ENCODE measurements at places on chromosomes 2 and 18. TPM values are rescaled to one million over a fixed set of nuclear protein-coding genes. Genes with fewer than 3 reads are reported as not detected.

SNRNP27 gene
- total RNA-seq, result 61.6 TPM

PLGLB2 gene
- 0.45 TPM for total RNA-seq

ANKRD30BL gene
- total RNA-seq, result not detected

TMEM37 gene
- total RNA-seq, result 6.9 TPM

TUBB8B gene
- total RNA-seq, result not detected

DNA sequence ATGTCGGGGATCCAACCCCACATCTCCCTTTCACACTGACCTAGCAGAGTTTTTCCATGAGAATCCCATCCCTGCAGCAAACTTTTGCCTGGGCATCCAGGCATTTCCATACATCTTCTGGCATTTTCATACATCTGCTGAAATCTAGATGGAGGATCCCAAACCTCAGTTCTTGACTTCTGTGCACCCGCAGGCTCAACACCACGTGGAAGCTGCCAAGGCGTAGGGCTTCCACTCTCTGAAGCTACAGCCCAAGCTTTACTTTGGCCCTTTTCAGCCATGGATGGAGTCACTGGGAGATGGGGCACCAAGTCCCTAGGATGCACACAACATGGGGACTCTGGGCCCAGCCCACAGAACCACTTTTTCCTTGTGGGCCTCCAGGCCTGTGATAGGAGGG, 32.2 kb upstream of the TEX51 start:
- DNase-seq, result no peak

DNA sequence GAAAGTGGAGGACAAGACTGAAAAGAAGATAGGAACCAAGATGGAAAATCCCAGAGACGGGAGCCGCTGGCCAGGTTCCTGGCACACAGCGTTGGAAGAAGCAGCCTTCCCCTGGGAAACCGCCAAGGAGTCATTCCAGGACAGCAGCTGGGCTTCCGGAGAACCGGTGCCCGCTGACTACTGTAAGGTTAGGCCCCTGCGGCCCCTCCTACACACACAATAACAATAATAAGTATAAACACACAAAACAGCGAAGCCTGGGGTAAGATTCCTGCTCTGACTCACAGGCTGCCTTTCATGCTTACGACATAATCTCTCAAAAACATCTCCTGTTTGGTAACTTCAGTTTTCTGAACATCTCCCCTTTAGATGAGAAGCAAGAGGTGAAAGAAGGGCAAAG, 28.1 kb upstream of the MYCN start:
- DNase-seq, result peak; percentile 49

GRCh38 chr2:14587119-14587518, 45.4 kb upstream of the LRATD1 start:
- no peak for DNase-seq

DNA sequence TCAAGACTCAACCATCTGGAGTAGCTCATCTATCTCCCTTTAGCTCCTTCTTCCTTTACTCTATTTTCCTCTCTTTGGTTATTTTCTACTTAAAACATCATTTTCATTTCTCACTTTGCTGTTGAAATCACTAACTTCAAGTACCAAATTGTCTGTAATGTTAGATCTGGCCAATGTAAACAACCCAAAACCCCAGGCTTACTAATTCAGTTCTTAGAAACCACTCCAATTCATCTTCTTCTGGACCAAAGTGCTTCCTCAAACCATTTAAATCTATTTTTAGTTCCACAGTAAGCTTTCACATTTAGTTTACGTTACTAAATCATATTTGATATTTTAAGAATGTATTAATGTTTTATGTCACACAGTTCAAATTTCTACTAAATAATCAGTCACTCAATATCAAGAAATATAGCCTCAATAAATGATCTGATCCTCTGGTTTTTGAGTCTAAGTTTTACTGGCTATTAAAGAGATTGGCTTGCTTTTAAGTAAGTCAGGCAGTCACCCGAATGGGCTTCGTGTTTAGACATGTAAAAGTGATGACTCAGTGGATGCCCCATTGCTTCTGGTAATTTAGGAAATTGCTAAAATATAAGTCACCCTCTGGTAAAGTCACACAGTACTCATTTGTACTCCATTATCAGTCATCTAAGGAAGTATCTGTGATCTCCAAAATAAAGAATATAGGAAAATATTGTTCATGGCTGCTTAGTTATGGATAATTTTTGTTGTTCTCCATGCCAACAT, 527.2 kb upstream of the SOX11 start:
- DNase-seq, result no peak

DNA sequence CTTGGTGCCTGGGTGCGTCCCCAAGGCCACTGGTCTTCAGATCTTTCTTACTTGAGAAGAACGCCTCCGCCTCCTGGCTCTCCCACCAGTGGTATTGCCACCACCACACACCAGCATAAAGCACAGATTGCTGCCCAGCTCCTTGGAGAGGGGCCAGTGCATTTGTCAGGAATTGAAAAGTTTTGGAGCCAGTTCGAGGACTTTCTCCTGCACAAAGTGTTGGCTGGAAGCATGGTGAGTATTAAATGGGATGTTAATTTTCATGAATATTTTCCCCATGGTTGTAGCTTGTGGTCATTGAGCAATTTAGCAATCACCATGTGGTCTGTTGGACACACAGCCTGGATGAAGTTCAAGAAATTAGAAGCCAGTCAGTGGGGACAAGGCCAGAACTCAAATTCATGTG, 684.6 kb upstream of the FANCL start:
- DNase-seq, result no peak

DNA sequence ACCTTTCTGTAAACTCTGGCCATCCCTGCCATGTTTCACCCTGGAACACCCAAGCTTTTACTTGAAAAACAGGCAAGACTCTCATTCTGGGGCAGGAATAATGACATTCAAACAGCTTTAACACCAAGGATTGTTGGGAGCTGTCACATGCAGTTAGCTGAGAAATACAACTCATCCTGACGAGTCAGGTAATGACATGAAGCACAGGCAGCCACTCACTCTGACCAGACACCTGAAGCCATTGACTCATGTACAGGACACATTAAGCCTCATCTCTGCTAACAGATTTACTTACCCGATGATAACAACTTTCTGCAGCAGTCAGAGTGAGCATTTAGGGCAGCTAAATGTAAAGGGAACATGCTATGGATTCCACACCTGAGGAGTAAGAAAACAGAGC, 163.1 kb upstream of the PGAP1 start:
- DNase-seq, result no peak

- no peak for DNase-seq
Measured at GRCh38 chr2:166882851-166883250, 5.4 kb upstream of the XIRP2 start.

DNA sequence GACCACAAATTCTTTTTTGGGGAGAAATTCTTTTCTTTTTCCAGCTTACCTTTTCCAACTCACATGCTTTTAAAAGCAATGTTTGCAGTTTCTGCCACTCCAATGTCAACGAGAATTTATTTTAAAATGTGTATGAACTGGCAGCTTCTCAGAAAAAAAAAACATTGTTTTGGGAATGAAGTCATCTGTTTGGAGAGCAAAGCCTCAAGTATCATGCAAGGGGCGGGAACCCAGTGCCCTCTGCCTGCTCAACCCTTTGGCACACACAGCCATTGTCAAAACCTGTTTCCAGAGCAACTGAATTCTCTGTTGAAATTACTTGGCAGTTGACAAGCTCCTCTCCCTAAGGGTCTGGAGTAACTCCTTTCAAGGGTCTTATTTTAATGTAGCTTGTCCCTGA, 128.5 kb downstream of the QPCT start:
- DNase-seq, result peak; percentile 58

DNA sequence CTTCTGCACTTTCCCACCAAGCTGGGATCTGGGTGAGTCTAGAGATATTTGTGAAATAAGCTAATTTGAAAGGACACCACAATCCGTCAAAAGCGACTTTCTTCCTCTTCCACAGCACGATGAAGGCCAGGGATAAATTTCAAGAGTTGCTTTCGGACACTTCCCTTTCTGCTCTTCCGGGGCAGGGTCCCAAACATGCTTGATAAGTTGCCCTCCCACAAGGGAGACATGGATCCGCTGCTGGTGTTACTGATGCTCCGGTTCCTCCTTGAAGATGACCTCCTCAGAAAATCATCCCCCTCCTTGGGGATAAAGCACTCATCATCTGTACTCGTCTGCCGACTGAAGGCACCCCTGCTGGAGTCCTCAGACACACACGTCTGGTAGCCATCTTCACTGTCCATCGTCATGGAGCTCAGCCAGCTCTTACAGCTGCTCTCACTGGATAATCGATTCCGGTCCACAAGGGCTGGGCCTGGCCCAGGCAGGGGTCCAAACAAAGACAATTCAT, 28.2 kb downstream of the CYTIP start:
- DNase-seq, result peak; percentile 25

DNA sequence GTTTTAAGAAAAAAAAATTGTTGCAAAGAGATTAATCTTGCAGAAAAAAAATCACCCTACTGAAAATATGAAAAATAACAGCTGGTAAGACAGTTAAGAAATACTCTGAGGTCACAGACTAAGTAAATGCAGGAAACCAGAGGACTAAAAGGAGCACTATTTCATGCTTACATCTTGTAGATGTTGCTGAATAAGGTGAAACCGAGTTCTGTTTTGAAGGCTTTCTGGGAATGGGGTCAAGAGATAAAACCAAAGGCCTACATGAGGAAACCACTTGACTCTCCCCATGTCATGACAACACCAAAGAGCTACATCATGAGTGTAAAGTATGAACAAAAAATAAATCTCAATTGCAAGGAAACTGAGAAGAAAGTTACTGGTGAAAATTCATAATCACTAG, 197.6 kb downstream of the LRP1B start:
- no peak for DNase-seq

DNA sequence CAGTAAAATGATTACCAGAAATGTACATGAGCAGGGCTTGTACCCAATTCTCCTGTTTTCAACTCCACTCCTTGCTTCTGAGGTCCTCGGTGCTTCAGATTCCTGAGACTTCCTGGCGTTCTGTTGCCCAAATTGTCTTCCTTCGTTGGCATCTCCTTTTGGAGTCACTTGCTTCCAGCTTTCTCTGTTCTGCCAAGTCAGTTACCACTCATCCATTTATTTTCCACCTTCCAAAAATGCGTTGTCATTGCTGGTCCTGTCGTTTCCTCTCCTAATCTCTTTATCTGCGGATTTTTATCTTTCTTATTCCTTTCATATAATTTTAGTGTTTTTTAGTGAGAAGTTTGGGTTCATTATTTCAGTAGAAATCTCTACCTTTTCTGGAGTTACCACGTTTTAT, 18.5 kb upstream of the EFR3B start:
- DNase-seq, result no peak

DNA sequence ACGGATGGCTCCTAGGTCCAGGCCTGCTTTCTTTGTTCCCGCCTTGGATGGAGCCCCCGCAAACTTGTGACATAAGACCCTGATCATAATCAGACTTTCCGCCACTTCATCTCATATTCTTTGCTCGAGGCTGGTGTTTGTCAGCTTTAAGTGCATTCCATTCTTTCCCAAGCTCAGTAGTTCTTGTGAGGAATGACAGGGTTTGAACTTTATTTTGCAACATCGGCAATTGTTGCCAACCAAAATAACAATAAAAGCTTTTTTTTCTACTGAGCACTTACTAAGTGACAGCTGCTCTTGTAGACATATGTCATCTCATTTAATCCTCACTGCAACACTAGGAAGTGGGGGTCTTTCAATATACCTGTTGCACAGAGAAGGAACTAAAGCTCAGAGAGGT, 178.8 kb upstream of the ST6GAL2 start:
- DNase-seq, result no peak

- no peak for DNase-seq
Measured at GRCh38 chr2:169670937-169671336, 23.3 kb downstream of the CFAP210 start.

DNA sequence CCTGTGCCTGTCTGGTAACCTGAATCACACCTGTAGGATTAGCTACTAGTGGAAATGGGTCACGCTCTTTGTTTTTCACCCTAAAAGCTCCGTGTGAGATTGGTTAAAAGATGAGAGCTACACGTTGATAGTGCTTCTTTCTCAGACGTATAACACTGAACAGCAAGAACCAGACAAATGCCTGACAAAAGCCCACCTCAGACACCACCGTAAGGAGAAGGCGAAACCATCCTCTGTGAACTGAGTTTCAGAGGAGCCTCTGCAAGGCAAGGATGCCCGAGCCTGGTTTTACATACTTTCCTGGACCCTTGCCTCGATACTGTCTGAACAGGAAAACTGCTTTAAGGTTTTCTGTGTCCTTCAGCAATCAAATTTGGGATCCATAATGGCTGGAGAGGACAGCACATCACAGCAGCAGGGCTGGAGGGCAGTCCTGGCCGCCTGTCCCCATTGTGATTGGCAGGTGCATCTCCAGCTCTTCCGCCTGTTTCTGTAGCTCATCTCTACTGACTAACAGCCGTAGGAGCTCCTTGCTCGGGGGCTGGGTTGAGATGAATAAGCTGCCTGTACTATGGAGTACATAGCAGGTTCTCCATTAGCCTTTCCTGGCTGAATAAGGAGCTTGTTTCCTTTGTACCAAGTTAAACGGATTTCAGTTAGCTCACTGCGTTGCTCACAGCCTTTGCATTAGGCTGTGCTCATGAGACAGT, 155.5 kb downstream of the MYT1L start:
- DNase-seq, result no peak

DNA sequence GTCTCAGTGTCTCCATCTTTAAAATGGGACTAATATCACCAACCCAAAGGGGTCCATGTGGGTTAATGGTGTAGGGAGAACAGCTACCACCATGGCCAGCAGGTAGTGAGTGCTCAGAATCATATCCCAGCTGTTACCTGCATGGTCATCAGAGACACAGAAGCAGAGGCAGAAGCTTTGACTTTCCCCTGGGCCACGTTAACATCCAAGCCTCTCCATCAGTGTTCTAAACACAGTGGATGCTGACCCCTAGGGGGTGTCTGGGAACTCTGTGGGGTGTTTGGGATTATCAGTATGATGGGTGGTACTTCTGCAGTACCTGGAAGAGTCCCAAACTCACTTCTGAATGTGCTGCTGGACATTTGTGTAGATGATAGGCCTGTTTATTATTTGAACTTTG, 93.6 kb downstream of the GYPC start:
- DNase-seq, result no peak

GRCh38 chr18:74198453-74198852, 50.1 kb downstream of the TIMM21 start:
- no peak for DNase-seq

- DNase-seq, result no peak
Measured at GRCh38 chr2:177828557-177828956, 244.0 kb downstream of the PDE11A start.

DNA sequence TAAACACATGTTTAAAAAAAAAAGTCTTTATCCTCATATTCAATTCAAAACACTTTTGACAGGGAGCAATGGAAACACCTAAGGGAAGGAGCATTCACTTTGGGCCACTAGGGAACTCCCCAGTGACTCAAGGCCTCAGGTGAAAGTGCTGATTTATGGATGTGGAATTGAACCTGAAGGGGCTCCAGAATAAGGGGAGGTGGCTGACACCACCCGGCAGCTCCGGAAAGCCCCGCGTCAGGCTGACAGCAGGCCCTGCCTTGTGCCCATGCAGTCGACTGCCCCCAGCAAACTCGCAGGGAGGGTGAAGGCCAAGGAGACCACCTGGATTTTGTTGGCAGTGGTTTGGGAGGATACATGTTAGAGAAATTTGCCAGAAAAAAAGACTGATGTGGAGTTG, 275.3 kb upstream of the NCKAP5 start:
- no peak for DNase-seq
